ENCODE measurements at places on chromosomes 1 and 21.

- DNase-seq, result no peak
Observed at GRCh38 chr1:89114662-89115061, 11.3 kb downstream of the GBP2 start.

- DNase-seq, result no peak
Observed at GRCh38 chr1:28578696-28579218, 13.3 kb upstream of the RAB42 start.

GRCh38 chr1:1069711-1070676 is 4.1 kb downstream of the RNF223 start:
- no peak for DNase-seq

DNA sequence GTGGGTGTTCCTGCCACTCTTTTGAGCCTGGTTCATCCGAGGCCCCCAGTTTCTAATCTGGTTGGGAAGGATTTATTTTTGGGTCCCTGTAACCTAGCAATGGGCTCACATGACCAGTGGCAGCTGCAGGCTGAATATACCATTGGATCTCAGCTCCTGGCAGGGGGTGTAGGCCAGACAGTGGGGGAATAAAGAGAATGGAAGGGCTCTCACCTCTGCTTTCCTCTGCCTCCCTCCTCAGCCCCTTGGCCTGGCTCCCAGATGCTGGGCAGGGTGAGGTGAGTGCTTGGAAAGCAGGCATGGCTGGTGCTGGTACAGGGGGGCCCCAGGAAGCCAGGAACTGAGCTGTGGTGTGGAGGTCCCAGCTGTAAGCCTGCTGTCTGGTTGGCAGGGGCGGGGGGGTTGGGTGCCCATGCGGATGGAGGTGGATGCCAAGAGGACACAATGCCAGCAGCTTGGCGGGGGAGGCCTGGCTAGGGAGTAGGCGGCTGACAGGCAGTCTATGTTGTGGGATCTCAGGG is 3.6 kb upstream of the GPR61 start:
- peak; percentile 88 for DNase-seq

DNA sequence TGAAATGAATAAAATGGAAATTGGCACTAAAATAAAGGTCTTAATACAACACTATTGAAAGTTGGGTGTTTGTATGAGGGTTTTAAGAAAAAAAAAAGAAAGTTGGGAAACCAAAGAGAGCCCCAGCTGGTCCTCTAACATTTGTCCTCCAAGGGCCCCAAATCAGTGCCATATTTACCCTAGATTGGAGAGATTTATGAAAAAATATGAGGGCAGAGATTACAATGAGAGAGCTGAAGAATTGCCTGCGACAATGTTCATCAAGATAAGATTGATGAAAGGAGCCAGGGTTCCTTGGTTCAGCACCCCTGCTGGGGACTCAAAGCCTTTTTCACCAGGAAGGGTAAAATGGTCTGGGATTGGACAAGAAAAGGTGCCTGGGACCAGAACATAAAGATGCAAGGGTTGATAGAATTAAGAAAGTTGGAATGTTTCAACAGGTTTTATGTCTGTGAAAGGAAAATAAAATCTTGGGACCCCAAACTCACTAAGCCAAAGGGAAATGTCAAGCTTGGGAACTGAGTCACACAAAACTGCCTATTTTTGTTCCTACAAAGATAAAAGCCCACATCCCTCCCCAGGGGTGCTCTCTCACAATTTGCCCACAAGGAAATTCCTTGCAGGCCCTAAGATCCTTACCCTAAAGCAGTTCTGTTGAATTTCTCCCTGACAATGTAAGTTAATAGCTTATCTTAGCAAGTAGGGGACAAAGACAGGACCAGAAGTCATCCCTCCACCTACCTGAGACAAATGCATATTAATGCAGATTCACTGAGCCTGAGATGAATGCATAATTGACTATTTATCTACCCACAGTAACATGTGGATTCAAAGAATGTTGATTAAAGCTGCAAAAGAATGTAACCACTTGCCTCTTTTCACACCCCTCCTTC is 26.8 kb downstream of the CBR1 start:
- no peak for DNase-seq

GRCh38 chr1:184376369-184376768 is 10.5 kb upstream of the C1orf21 start:
- no peak for DNase-seq

DNA sequence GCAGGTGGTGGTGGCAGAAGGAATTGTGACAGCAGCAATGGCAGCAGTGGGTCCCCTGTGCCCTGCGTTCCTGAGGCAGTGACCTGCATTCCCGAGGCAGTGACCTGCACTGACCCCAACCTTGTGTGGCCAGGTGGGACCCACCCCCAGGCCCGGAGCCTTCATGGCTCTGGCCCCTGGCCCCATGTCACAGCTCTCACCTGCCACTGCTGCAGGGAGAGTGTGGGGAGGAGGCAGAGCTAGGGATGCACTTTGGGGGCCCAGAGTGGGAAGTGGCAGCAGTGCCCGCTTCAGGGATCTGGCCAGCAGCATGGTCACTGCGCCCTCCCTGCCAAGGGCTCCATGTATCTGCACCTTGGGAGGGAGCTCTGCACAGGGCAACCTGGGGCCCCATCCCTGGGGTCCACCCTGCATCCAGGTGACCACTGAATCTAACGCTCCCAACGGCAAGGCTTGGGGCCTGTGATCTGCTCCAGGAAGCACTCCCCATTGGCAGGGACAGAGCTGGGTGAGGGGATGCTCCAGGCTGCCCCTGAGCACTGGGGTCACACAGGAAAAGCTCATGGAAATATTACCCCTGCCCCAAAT is 618.6 kb downstream of the RWDD3 start:
- DNase-seq, result no peak

GRCh38 chr1:89484092-89485038 is 40.3 kb upstream of the LRRC8B start:
- DNase-seq, result no peak

DNA sequence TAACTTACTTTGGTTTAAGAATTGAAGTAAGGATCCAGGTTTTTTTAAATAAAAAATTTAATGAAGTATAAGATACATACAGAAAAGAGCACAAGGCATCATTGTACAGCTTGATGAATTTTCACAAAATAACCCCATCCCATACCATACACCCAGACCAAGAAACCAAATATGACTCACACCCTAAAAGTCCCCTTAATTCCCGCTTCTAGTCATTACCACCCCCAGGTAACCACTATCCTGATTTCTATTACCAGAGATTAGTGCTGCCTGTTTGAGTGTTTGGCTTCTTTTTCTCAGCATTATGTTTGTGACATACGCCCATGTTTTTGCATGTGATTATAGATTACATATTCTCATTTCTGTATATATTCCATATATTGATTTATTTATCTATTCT is 98.5 kb upstream of the HIVEP3 start:
- DNase-seq, result no peak

DNA sequence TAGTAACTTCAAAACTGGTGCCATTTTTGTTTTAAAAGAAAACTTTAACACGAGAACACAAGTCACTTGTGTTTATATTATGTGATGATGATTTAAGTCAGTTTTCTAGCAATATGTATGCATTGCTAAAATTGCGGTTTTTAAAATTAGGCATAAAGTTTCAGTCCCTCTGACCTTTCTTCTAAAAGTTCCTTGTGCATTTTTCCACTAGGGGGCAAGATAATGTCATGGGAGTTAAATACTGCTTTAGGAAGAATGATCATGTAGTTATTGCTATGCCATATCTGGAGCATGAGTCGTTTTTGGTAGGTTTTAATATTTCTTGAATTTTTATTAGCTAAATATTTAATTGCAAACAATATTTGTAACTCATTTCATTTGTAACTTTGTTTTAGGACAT is 10.7 kb downstream of the CDC7 start:
- DNase-seq, result peak; percentile 42

GRCh38 chr21:38486221-38486620 is 12.1 kb downstream of the ERG start:
- DNase-seq, result no peak

GRCh38 chr1:232162001-232162400 is 467.9 kb downstream of the SIPA1L2 start:
- no peak for DNase-seq

- peak; percentile 36 for DNase-seq
Observed at GRCh38 chr1:39507230-39507928, 15.9 kb downstream of the BMP8A start.

DNA sequence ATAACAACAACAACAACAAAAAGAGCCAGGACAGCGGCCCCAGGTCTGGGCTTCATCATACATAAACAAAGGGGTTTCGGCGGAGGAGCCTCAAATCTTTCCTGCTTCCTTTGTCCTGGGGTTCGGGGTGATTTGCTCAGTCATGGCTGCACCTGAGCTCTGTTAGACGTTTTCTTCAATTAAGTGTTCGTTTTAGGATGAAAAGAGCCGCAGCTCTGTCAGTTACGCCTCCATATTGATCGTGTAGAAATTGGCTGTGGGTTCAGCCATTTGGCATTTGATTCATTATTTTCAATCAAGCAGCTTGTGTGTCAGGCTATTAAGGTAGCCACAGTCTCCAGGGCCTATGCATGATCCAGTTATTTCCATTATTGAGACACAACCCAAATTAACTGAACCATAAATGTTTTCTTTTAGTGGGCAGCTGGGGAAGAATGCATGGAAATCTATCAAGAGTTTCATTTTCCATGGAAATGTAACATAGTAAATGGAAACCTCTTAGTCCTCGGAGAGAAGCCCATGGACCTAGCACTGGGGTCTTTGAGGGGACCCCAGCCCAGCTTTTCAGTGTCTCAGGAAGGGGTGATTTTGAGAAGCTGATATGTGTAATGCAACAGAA is 370.0 kb upstream of the C1orf174 start:
- no peak for DNase-seq

DNA sequence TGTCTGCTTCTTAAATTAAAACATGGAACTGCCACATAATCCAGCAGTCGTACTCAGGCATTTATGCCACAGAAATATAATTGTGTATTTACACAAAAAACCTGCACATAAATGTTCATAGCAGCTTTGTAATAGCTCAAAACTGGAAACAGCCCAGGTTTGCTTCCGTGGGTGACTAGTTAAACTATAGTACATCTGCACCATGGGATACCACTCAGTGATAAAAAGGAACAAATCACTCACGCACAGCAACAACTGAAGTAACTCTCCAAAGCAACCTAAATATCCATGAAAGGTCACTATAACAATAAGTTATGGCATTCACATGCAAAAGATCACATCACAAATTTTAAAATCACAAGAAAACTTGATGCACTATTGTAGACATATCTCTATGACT is 64.4 kb downstream of the KCNT2 start:
- DNase-seq, result no peak

DNA sequence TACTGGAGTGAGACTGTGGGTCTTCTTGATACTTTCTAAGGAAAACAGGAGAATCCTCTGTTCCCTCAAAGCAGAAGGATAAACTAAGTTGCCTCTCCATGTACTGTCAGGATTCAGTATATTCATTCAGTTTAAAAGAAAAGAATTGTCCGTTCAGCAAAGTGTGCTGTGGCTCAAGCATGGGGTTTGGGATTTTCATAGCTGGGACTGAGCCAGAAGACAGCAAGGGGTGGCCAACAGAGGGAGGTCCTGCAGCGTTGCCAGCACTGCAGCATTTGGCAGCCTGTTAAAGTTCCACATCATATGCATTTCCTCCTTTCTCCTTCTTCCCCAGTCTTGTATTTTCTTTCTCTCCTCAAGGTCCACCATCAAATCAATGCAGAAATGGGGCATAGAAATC is 75.1 kb downstream of the DTL start:
- peak; percentile 11 for DNase-seq

DNA sequence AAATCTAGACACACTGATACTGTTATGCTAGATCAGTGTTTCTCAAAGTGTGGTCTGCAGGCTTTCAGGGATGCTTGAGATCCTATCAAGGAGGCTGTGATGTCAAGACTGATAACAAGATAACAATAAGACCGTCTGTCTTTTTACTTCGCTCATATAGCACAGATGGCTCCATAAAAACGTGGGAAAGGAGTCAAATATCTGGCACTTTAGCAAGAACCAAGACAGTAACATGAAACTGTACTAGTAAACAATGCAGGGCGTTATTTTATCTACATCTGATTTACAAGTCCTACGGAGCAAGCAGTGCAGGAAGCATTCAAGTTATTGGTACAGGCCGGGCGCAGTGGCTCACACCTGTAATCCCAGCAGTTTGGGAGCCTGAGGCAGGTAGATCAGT is 3.6 kb upstream of the SPRR3 start:
- no peak for DNase-seq

DNA sequence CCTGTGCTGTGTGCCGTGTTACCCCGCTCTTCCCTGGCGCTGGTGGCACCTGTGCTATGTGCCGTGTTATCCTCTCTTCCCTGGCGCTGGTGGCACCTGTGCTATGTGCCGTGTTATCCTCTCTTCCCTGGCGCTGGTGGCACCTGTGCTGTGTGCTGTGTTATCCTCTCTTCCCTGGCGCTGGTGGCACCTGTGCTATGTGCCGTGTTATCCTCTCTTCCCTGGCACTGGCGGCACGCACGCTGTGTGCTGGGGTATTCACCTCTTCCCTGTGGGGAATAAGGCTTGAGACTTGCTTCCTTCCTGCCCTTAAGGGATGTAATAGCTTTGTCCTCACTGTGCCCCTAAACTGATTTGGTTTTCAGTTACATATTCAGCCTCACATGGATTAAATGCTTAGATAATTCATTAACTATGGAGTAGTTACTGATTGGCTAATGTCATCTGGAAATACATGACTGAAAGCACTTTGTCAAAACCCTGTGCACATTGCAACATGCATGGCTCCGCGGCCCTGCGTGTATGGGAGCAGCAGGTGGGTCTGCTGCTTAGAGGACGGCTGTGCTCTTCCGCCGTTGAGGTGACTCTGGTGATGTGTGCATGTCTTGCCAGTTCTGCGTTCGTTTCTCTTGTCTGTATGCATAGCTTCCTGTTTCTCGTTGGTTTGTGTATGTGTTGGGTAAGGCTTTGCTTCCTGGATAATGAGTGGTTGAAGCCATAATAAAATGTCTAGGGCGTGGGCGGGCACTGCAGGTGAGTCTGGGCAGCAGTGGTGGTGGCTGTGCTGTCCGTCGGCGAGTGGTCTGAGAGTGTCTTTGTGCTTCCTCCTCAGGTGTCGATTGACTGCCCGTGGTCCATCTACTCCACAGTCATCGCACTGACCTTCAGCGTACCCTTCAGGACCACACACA is 17.9 kb upstream of the PWP2 start:
- no peak for DNase-seq

DNA sequence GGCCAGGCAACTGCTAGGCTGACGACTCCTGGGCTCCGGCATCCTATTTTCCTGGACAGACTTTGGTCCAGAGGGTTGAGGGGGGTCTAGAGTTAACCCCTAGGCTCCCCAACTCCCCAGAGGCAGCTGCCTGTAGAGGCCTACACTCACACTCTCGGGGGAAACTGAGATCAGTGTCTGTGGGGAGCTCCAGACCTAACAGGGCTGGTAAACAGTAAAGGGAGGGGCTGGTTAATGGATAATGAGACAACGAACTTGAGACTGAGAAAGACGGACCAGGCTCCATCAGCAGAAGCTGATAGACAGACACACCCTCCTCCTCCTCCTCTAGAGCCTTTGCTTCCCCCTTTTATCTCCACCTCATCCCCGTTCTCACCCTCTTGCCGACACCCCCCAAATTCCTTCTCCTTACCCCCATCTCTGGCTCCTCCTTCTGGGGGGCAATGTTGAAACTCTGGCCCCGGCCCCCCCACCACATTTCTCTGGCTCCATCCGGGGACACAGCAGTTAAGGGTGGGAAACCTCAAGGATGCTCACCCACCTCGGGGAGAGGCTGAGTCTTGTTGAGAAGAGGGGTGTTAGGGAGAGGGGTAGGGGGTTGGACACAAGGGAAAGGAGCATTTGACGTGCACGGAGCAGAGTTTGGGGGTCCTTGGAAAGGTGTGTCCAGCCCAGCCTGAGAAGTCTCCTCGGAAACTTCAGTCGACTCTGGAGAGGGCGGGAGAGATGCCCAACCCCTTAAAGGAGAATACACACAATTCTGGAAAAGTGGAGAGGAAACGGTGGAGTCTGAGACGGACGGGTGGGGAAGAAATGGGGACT is at the start of gene MTMR11:
TSS of gene MTMR11 (minus strand) at position 710 of the 822 bp plus-strand sequence. CDS start at position 478, 232 bp downstream.
- DNase-seq, result peak; percentile 61

- peak; percentile 94 for DNase-seq
Observed at GRCh38 chr1:159172614-159173291, 1.3 kb downstream of the CADM3 start.
